Upper lobe of right lung (tissue), 1 donor: ENCODE measurements at places on chromosomes 3 and 15. TPM values are rescaled to one million over a fixed set of nuclear protein-coding genes. Genes with fewer than 3 reads are reported as not detected.

SRGAP3 gene
- 3.2 TPM for total RNA-seq

FGF7 gene
- total RNA-seq: 21.9 TPM

IP6K1 gene
- total RNA-seq: 39.5 TPM

LSMEM2 gene
- total RNA-seq: not detected

CTXN2 gene
- total RNA-seq: not detected

RTF1 gene
- total RNA-seq: 27.1 TPM

TMEM207 gene
- total RNA-seq: not detected

CCDC13 gene
- 0.87 TPM for total RNA-seq

RARRES1 gene
- total RNA-seq: 41.5 TPM

KNG1 gene
- 0.14 TPM for total RNA-seq

SH2D7 gene
- not detected for total RNA-seq

AQR gene
- 28.2 TPM for total RNA-seq

NEIL1 gene
- total RNA-seq: 42.1 TPM

PIF1 gene
- 0.67 TPM for total RNA-seq

CHST14 gene
- total RNA-seq: 14.1 TPM

SHC4 gene
- 0.32 TPM for total RNA-seq

DENND6A gene
- 25.9 TPM for total RNA-seq

C15orf62 gene
- 0.96 TPM for total RNA-seq

KBTBD13 gene
- total RNA-seq: not detected

GABRG3 gene
- total RNA-seq: not detected

AP3S2 gene
- 32.1 TPM for total RNA-seq

ERC2 gene
- total RNA-seq: 1.4 TPM

CAMK2N2 gene
- not detected for total RNA-seq

CPNE9 gene
- 0.90 TPM for total RNA-seq

CYP1A2 gene
- 0.32 TPM for total RNA-seq

EEF1AKMT4 gene
- 2.7 TPM for total RNA-seq

ASB14 gene
- total RNA-seq: not detected

DUOXA2 gene
- total RNA-seq: not detected

OSTN gene
- not detected for total RNA-seq

SPESP1 gene
- total RNA-seq: 1.2 TPM

TJP1 gene
- 147 TPM for total RNA-seq

FES gene
- total RNA-seq: 48.0 TPM

ACVR2B gene
- 6.6 TPM for total RNA-seq

BNIP2 gene
- 105 TPM for total RNA-seq

DAPK2 gene
- total RNA-seq: 73.3 TPM

SV2B gene
- 0.87 TPM for total RNA-seq

DZIP1L gene
- 8.1 TPM for total RNA-seq

ABHD2 gene
- 182 TPM for total RNA-seq

SIDT1 gene
- total RNA-seq: 3.5 TPM

PLCH1 gene
- 12.1 TPM for total RNA-seq

SLC22A13 gene
- total RNA-seq: 0.41 TPM

RLBP1 gene
- not detected for total RNA-seq

CCR1 gene
- 40.9 TPM for total RNA-seq

FMN1 gene
- 33.5 TPM for total RNA-seq

OXTR gene
- total RNA-seq: 0.55 TPM

FHIT gene
- 9.6 TPM for total RNA-seq

PPARG gene
- total RNA-seq: 80.7 TPM

PP2D1 gene
- total RNA-seq: not detected

ENTPD3 gene
- total RNA-seq: 3.7 TPM

ZPLD1 gene
- total RNA-seq: not detected

C15orf61 gene
- total RNA-seq: 7.4 TPM
